ENCODE measurements at places on chromosomes 12 and 14. TPM values are rescaled to one million over a fixed set of nuclear protein-coding genes. Genes with fewer than 3 reads are reported as not detected.

The VDR gene
- 1.2 TPM for total RNA-seq

The C12orf54 gene
- total RNA-seq = not detected

- ATAC-seq = peak; percentile 67
Observed at GRCh38 chr12:101697197-101697929, at the start of gene CHPT1. CHPT1 (plus strand) TSS chr12:101697640; CDS start chr12:101697862, 222 bp downstream.

- ATAC-seq = no peak
Observed at GRCh38 chr12:75747572-75748021, 236.2 kb upstream of the KRR1 start.

GRCh38 chr12:11969437-11970154 lies 101.1 kb upstream of the BCL2L14 start:
- no peak for ATAC-seq

DNA sequence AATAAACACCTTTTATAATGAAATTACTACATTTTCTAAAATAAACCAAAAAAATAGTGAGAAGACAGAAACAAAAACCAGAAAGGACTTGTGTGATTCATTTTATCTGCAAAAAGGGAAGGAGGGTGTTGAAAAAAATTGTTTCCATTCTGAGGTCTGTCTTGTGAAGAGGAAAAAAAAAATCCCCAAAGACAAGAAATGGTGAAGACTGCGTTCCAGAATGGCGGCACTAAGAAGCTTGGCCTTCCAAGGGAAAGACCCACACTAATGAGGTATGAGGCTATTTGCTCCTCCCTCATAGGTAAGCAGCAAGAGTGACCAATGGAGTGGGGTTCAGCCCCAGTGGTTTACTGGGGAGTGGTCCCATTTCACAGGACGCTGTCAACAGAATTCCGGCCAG lies 35.0 kb downstream of the GNPTAB start:
- ATAC-seq = no peak

DNA sequence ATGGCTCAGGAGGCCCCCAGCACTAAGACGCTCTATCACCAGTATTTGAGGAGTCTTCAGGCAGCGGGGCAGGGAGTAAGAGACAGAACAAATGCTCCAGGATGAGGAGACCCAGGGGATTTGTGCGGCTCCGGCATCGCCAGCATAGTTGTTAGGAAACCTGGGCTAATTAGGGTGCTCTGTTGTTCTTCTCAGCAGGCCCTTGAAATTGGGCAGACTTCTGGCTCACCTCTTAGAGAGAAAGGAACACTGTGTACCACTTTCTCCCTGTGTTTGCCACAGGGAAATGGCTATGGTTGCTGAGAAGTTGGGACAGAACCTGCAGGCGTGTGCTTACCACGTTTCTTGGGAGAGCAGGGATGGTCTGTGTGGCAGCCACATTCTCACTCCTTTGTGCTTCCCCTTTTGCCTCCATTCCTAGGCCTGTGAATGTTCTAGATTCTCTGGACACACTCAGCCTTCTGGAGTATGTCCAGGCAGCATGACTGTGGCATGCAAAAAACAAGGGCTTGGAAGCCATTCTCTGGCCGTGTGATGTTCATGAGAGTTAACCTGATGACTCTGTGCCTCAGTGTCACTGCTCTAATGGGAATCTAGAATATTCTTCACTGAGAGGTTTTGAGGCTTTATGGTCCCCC lies 109.0 kb downstream of the CHST11 start:
- ATAC-seq = no peak

The KRT6A gene
- 74.9 TPM for total RNA-seq

GRCh38 chr12:109928058-109928656 lies 28.1 kb downstream of the TCHP start:
- ATAC-seq = no peak

GRCh38 chr12:98638009-98638408 lies 6.6 kb downstream of the IKBIP start:
- no peak for ATAC-seq

- ATAC-seq = no peak
Observed at GRCh38 chr14:22685467-22685866, 41.3 kb upstream of the OR6J1 start.

The KRT82 gene
- not detected for total RNA-seq

DNA sequence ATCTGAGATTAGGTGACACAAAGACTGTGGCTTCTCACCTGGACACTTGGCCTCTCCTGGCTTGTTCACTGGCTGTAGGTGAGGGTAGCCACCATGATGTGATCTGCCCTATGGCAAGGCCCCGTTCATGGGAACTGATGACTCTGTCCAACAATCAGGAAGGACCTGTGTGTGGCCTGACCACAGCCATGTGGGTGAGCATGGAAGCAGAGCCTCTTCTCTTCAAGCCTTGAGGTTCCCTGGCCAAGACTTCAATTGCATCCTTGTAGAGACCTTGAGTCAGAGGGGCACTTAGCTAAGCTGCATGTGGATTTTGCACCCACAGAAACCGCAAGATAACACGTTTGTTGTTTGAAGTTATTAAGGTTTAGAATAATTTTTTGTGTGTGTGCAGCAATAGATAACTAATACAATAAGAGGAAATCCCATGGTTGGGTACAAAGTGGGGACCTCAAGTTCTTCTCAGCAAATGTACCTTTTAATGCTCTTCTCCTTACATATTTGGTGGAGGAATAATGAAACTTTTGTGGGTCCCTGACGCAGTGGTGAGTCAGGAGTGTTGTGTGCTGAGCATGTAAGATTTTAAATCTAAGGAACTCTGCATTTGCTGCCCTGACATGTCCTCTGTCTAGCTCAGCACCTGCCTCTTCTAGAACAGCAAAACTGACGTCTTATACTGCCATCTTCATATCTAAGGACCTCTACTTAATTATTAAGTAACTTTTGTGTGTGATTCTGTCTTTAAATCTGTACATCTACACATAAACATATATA lies 27.5 kb upstream of the PLEKHG7 start:
- no peak for ATAC-seq

- peak; percentile 68 for ATAC-seq
Observed at GRCh38 chr12:113174461-113175384, 10.6 kb downstream of the DDX54 start.

- ATAC-seq = no peak
Observed at GRCh38 chr14:28953973-28954372, 187.4 kb downstream of the FOXG1 start.

- no peak for ATAC-seq
Observed at GRCh38 chr14:49566714-49567113, 19.5 kb downstream of the RPS29 start.

- no peak for ATAC-seq
Observed at GRCh38 chr12:129076441-129077320, 223.4 kb downstream of the GLT1D1 start.

- ATAC-seq = no peak
Observed at GRCh38 chr14:51825926-51826325, 34.5 kb upstream of the GNG2 start.

The FLVCR2 gene
- total RNA-seq = 5.4 TPM

The DGKA gene
- 80.3 TPM for total RNA-seq

DNA sequence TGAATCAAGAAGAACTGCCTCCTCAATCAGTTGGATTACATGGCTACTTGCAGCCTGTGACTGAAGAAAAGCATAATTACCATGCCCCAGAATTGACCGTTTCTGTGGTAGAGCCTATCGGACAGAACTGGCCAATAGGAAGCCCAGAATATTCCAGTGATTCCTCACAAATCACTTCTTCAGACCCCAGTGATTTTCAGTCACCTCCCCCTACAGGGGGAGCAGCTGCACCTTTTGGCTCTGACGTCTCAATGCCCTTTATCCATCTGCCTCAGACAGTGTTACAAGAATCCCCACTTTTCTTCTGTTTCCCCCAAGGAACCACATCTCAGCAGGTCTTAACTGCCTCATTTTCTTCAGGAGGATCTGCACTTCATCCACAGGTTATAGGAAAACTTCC lies 80.8 kb downstream of the RAD52 start:
- no peak for ATAC-seq

DNA sequence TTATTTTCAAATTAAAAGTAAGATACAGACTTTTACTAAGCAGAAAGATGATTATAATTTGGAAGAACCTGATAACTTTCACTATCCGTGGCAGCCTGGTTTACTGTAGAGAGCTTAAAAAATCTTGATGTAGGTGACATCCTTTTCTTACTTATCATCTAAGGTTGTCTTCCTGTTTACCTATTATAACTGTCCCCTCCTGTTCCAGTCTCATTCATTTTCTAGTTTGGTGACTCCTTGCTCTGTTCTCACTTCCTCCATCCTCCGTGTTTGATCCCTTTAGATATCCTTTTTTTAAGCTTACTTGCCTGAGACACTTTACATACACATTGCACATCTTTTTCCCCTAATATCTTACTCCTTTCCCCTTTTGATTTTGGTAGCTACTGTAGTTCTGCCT lies 27.5 kb downstream of the CCDC91 start:
- ATAC-seq = no peak

DNA sequence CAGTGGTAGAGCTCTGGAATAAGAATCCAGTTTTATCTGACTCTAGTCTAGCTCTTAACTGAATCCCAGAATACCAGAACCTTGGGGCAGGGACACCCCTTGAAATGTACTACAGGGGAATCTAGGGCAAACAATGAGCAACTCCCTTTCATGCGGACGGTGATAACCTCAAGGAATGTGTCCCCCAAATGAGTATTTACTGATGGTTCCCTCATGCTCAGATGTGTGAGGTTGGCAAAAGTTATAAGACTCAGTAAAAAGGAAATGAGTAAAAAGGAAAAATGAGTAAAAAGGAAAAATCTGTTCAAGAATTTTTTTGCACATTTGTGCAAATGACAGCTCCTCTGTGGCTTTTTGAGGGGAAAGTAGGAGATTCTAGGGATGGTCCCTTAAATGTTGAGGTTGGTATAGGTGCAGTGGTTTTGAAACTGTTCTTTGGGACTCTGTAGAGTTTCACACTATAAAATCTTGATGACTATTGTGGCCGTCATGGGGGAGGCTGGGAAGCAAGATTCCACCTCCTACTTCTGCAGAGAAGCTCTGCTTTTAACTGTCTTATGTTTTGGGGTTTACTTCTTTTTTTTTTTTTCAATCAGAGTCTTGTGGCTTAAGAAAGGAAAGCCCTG lies 58.6 kb downstream of the NRXN3 start:
- ATAC-seq = no peak

GRCh38 chr12:101174541-101174940 lies 35.5 kb downstream of the SLC5A8 start:
- no peak for ATAC-seq

- no peak for ATAC-seq
Observed at GRCh38 chr14:101903111-101903561, 61.2 kb upstream of the DYNC1H1 start.
